Astrocyte (in vitro differentiated cells and primary cell): ENCODE measurements at places on chromosomes 12 and 14. TPM values are rescaled to one million over a fixed set of nuclear protein-coding genes. Genes with fewer than 3 reads are reported as not detected.

The PLEK2 gene
- 0.75 and 1.3 TPM in 2 replicates for total RNA-seq

The JAG2 gene
- total RNA-seq, result 5.8 and 6.6 TPM in 2 replicates

The DDN gene
- 0.50 and 0.55 TPM in 2 replicates for total RNA-seq

The PPP1R36 gene
- 0.91 and 0.94 TPM in 2 replicates for total RNA-seq

The CMA1 gene
- total RNA-seq, result not detected in 2 replicates

GRCh38 chr12:77324763-77325468 is 259.5 kb upstream of the E2F7 start:
- DNase-seq, result peak; percentile 58

- no peak for DNase-seq
These were observed 18.4 kb upstream of the MEG3 start for GRCh38 chr14:100807496-100807895.

DNA sequence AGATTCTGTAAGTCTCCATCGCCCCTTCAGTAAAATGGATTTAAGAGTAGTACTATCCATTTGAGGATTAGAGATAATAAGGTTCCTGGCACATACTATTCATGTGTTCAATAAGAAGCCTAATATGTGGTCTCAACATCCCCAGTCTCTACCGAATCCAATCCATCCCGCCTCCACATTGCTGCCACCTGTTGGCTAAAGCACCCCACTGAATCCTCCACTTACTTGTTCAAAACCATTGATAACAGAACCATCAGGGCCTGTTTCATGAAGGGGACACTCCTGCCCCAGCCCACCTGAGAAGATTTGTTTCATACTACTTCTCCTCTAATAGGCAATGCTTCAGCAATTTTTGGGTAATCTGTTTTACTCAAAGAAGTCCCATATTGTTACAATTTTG is 147.5 kb downstream of the SLC2A13 start:
- DNase-seq, result no peak

DNA sequence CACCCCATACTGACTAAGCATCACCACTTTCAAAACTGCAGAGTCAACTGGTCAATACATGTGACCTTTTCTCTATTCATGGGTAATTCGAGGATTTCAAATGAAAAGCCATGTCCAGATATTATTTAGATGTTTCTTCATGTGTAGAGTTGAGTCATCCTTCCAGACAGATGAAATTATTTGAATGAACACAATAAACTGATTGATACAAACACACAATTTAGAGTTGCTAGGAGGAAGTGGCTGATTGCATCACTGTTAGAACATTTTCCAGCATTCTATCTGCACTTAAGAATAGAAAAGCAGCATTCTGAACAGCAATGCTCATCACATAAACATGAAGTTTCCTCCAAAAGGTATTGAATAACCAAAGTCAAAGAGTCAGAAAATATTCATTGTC is 273.5 kb upstream of the SOX5 start:
- DNase-seq, result peak; percentile 78
